ENCODE measurements at places on chromosomes 3 and 15.

GRCh38 chr3:48661501-48662144, 1.1 kb downstream of the CELSR3 start:
- peaks cover 8% of the 10 kb centered on the region for H3K27me3 ChIP-seq
- no peak overlapping the region for H3K4me3 ChIP-seq
- no peak overlapping the region for H3K27ac ChIP-seq
- DNase-seq, result no peak
- peaks cover 7% of the 10 kb centered on the region for H3K4me1 ChIP-seq
- no peaks in the 10 kb centered on the region for H3K36me3 ChIP-seq

DNA sequence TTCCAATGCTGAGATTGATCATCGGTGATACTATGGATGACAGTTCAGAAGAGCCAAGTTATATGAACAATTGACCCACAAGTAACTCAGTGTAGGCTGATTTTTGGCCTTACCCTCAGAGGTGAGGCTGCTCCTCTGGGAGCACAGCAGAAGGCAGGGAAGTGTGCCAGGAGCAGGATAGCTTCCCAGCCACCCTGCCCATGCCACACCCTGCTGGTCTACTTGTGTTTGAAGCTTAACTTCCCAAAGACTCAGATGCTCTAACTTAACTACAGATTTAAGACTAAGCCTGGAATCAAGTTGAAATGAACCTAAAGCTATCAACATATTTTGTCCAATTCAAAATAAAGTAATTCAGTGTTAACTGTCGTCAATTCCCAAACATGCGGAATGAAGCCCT, 77.5 kb downstream of the BOC start:
- no peak overlapping the region for H3K27ac ChIP-seq
- no peak for DNase-seq
- no peaks in the 10 kb centered on the region for H3K36me3 ChIP-seq
- no peaks in the 10 kb centered on the region for H3K27me3 ChIP-seq

DNA sequence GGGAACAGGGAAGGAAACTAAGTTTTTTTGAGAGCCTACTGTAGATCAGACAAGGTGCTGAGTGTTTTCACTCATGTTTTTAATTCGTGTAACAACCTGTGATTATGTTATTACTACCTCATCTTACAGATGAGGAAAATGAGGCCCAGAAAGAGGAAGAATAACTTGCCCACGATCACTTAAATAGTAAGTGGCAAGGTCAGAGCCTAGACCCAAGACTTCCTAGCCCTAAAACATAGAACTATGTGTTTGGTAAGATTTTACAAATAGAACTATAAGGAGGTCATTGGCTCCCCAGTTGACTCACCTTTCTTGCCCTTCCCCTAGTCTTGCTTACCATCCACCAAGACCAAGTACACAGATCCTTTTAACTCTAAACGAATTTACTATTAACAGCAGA, 13.7 kb downstream of the SENP8 start:
- no peak for DNase-seq
- no peaks in the 10 kb centered on the region for H3K27me3 ChIP-seq
- H3K4me1 ChIP-seq, result no peaks in the 10 kb centered on the region
- no peak overlapping the region for H3K27ac ChIP-seq

GRCh38 chr15:70113304-70113700, 15.6 kb upstream of the TLE3 start:
- no peaks in the 10 kb centered on the region for H3K27me3 ChIP-seq
- no peak for DNase-seq
- H3K27ac ChIP-seq, result no peak overlapping the region
- no peaks in the 10 kb centered on the region for H3K36me3 ChIP-seq
- no peaks in the 10 kb centered on the region for H3K4me1 ChIP-seq
- no peak overlapping the region for H3K4me3 ChIP-seq
